ENCODE measurements at places on chromosomes 11 and 22.

DNA sequence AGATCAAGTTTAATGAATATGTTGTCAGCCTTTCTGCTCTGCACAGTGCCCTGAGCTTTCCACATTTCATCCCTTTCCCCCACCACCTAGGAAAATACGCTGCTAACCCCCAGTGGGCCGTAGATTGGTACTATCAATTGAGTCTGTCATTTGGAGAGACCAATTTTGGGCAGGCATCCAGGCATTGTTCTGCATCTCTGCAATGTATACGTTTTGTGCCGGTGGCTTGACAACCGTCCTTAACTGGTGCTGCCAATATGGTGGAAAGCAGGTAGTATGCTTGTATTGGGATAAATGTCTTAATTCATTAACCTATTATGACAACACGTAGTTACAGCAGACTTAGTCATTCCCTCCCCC lies 1.3 kb downstream of the ELMOD1 start:
- no peak for DNase-seq

DNA sequence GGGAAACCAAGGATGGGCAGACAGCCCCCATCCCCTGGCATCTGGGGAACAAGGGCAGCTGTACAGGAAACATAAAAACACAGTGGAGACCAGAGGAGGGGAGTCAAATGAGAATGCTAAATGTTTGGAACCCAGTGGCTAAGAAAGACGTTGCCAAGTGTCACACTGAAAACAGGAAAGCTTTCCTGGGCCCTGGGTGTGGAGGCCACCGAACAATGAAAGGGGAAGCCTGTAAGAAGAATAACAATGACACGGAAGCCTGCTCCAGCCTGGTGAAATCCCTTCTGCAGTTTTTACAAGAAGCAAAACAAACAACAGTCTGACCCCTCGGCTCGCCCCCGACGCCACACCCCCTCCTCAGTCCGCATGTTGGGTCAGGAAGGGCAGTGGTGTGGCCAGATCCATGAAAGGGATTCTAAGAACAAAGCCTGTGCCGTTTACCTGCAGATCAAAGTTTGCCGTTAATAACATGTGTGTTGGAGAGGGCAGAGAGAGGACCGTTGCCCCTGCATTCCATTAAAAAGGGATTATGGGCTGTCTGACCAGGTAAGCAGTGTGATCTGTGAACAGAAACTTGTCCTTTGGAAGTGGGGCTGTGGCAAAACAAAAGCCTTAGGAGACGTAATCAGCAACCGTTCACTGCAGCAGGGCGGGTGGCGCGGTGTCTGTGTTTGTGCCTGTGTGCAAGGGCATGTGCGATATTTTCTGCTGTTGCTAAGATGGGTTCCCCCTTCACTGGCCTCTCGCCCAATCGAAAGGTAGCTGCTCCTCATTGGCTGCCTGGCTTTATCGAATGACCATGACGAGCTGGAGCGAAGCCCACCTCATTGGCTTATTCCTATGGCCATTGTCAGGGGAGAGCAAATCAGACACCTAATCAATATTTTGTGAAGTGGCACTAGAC lies 113.7 kb upstream of the BLID start:
- no peak for DNase-seq

DNA sequence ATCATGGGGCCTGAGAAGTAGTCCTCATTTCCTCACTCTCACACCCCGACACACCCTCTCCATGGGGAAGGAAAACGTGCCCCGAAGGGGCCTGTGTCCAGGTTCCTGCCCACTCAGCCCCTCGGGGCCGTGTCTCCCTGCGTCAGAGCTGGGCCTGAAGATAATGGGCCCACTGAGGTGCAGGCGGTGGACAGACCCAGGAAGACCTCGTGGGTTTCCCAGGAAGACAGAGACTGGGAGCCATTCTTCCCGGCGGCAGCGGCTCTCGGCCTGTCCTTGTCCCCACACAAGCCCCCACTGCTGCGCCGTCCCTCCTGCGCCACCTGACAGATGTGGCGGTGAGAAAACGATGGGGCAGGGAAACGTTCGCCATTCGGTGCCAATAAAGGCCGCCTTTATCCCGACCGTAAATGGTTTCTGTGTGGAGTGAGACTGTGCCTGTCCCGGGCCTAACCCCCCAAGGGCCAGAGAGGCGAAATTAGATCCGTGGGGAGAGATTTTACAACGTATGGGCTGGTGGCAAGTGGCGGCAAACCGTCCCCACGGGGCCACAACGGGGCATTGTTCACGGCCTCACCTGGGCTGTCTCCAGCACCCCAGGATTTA lies 89.0 kb downstream of the CDKN1C start:
- DNase-seq = peak; percentile 0

DNA sequence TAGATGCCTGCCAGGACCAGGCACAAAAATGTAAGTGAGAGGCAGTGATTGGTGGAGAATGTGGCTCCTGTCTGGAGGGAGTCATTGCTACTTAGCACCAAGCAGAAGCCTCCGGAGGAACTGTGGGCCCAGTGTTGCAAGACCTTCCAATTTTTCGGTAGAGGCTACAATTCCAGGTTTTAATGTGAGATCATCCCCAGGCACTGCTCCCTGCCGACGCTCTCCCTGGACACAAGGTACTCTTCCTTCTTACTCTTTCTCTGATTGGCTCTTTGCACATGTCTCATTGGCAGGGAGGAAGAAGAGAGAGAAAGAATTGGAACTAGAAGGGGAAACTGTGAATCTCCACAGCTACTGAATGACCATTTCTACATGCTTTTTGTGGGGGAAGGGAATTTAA lies 53.7 kb upstream of the EP300 start:
- DNase-seq = no peak

DNA sequence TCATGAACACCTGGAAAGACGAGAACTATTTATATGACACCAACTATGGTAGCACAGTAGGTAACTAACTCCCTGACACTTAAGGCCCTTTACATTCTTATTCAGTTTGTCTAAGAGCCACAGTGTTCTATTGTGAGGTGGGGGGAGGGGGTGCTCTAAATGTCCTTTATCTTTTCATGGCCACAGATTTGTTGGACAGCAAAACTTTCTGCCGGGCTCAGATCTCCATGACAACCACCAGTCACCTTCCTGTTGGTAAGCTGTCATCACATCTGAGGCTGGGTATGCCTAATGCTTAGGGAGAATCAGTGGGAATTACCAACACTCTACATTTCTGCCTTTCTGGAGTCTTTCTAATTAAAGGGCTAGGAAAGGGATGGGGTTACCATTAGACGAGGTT lies 30.7 kb downstream of the EHF start:
- no peak for DNase-seq

- DNase-seq = peak; percentile 91
These were observed 14.7 kb upstream of the PISD start for GRCh38 chr22:31676700-31677099.

GRCh38 chr11:58629857-58630256 lies 7.4 kb downstream of the CNTF start:
- DNase-seq = no peak

GRCh38 chr11:44310206-44310462 lies 195 bp upstream of the ALX4 start:
- DNase-seq = no peak

- peak; percentile 44 for DNase-seq
These were observed 38.6 kb upstream of the BMAL1 start for GRCh38 chr11:13238879-13239514.

DNA sequence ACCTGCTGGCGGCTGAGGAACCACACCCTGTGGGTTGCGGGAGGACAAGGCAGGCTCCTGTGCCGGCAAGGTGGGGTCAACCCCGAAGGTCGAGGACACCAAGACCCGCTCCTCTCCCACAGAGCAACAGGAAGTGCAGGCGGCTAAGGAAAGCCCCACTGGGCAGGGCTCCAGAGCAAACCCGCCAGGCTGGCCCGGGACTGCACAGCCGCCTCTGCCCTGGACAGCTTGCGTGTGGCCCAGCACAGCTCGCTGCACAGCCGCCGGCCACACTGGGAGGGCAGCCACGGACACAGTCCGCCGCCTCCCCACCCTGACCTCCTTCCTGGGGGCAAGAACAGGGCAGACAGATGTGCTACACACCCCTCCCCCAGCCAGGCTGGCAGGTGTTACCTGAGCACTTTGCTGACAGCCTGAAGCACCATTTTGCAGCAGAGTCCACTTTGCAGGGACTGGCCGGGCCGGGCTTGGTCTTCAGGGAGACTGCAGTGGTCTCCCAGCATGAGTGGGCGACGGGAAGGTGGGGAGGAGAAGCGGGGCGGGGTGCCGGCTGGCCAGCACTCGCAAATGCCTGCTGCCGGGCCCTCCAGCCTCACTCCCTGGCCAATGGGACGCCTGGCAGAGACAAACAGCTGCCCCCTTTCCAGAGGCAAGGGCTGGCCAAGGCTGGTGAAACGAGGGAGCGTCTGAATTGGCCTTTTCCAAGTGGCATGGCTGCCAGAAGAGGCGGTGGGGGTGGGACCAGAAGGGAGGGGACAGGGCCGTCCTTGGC lies at the start of gene MOB2:
Gene MOB2 (minus strand): TSS at position 726 of the 772 bp plus-strand sequence. CDS start 223 bp downstream, at position 503.
- DNase-seq = no peak

DNA sequence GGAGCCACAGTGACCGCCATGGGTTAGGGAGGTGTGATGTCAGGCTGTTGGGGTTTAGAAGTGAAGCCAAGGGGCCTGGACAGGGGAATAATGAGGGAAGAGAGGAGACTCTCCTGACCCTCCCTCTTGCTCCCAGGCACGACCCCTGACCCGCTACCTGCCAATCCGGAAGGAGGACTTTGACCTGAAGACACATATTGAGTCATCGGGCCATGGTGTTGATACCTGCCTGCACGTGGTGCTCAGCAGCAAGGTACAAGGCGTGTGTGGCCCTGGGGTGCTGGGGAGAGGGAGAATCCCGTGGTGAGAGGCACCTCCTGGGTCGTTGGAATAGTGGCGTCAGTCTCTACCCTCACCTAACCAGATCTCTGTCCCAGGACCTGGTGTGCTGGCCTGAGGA lies 29.5 kb downstream of the TREH start:
- no peak for DNase-seq

- peak; percentile 84 for DNase-seq
These were observed 54.1 kb downstream of the WNT11 start for GRCh38 chr11:76152086-76152681.

DNA sequence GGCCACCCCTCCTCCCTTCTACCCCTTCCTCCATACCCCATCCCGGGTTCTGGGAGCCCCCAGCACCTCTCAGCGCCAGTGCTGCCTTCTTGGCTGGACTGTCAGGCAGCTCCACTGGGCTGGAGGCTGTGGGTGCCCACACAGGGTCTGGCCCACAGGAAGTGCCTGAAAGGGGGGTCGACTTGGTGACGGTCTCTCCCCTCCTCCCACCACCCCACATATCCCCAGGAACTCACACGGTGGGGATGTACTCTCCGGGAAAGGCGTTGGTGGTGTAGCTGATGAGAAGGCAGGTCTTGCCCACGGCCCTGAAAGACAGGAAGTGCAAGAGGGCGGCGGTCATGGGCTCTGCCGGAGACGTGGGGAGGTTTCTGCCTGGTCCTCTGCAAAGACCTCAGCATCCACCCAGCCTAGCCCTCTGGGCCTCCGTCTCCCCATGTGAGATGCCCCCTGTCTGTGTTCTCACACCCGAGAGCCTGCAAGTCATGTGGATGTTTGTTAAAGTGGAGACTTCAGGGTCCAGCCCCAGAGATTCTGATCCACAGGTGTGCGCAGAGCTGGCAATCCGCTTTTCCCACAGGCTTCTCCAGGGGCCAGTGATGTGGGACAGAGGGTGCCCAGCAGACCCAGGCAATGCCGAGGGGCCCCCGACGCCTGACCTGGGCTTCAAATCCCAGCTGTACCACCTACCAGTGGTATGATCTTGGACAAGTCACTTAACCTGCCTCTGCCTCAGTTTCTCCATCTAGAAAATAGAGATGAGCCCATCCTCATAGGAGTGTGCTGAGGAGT lies 2.5 kb downstream of the RAC2 start:
- peak; percentile 49 for DNase-seq

- no peak for DNase-seq
These were observed 34.5 kb downstream of the WT1 start for GRCh38 chr11:32400670-32401369.

- no peak for DNase-seq
These were observed 172.8 kb upstream of the B3GAT1 start for GRCh38 chr11:134584706-134585445.

DNA sequence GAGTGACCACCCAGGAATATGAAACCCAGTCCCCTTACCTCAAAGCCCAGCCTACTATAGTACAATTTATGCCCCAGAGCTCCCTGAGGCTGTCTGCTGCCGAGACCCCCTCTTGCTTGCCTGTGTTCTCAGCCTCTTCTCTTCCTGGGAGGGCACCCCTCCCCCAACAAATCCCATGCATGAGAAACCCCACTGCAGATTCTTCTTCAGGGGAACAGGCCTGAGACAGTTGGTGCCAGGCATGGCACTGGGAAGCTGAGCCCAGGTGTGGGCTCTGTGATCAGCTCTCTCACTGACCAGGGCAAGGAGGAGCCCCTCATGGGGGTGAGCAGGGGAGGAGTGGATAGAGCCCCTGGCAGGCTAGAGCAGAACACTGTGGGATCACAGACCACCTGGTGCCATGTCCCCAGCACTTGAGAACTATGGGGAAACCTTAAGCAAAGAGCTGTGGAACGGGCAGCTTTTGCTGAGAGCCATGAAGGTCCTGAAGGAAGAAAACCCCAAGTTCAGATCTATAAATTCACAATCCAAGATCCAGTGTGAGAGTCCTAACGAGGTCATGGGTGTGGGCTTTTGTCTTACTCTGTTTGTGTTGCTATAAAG lies 46.5 kb upstream of the TH start:
- DNase-seq = no peak

DNA sequence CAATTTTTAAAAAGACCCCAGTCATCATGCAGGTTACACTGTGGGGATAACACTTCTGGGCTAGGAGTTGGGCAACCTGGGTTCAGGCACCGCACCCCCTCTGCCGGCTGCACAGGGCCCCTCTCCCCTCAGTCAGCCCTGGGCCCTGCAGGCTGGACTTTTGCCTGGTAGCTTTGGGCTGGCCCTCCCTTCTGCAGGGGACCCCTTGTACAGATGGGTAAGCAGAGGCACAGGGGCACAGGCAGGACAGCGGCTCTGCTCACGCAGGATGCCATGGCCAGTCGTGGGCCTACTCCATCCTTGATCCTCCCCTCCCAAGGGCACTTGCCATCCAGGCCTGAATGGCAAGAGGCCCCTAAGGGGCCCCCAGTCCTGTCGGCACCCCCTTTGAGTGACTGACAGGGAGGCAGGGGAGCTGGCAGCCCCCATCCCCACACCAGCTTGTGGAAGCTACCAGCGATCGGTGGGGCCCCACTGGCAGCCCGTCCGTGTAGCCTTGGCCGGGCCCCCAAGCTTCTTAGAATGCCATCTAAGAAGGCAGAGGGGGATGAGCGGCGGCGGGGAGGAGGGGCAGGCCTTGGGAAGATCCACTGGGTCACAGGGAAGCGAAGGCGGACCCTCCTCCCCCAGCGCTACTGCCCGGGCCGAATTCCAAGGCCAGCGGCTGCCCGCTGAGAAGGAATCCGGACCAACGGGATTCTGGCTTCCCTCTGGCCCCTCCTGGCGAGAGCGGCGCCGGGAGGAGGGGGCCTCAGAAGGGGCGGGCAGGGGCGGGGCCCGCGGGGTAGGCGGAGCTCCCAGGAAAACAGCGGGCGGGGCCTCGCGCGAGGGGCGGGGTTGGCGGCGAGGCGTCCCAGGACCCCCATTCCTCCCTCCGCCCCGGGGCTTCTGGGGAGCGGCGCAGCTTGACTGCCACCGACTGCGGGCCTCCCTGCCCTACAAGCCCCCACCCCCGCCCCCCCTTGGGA lies 6.8 kb upstream of the CHKA start:
- DNase-seq = no peak
